T-helper 2 cell treated with Interferon-gamma antibody and Interleukin-4, amounts not matched to agents 5 μg/mL and 100 μg/mL, for 36 hours (primary cell): ENCODE measurements at places on chromosomes 3 and 15.

DNA sequence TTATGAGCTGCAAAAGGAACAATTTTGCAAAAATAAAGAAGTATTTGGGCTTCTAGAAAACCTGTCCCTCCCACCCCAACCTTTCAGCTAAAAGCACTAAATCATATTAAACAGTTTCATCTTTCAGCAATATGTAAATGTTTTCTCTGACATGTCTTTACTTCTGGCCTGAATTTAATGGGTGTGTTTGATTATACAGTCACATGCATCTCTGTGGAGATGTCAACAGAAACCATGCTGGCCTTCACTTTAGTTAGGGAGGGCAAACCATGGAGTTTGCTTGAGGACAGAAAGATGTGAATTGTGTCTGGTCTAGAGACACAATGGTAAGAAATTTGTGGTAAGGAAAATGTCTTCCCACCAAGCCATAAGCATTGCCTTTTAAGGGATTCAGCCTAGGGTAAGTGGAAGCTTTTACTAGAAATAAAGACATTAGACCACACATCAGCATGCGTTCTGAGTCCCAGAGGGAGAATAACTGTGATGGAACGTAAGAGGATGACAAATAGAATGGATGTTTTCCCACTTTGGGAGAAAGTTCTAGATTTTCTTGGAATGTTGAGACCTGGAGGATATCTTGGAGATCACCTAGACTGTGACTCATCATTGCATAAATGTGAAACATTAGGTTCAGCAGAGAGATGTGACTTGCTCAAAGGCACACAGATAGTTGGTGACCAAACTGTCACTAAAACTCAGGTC is 68.9 kb downstream of the ST8SIA2 start:
- no peak for DNase-seq

DNA sequence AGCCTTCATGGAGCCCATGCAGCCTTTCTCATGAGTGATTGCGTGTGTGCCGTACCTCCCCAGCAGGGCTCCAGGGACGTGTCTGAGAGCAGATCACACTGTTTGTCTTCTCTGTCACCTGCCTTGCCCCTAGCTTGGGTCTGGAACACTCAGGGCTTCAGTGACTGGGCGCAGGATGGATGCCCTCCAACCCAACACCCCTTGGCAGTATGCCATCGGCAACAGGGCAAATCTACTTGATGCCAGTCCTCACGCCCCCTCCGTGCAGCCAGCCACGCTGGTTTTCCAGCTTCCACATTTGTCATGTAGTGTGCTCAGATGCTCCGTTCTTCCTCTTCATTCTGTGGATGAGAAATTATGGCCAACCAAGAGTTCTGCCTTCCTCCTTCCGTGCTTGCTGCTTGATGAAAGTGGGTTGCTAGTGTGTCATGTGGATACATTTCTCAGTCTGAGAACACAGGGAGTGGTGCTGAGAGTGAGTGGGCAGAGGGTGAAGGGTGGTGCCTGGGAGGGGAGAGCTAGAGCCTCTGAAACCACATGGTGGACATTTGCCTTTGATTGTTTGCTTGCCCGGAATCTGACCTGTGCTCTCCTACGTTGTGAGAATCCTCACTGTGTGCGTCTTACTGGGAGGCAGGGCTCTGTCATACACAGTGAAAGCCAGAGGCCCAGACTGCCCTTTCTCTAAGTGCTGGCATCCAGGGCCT is 97.2 kb downstream of the FAM43A start:
- DNase-seq: no peak

DNA sequence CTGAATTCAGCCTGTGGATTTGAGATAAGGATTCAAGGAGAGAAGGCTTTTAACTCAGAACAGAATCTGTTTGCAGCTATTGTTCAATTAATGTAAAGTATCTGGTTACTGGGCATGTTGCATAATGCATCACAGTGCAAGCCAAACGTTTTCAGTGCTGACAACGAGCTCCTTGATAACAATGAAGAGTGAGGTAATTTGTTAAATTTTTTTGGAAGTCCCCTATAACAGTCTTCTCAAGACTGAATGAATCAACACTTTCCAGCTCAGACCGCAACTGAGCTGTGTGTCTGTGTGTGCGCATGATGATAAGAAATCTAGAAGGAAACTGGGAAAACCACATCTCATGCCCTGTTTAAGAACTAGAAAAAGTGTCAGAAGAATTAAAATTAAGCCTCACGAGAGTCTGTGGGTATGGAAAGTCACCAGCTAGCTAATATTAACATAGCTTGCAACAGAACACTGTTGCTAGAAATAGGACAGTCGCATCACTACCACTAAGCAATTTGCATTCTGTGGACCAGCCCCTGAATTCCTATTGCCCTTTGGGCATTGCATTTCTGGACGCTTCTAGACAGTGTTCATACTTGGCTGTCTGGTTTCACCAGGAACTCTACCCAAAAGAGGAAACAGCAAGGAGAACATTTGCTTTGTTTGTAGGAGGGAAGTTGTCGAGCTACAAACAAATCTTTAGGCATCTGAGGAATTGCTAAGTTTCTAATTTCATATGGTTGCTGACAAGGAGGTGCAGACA is 43.7 kb upstream of the ATP2C1 start:
- peak; percentile 77 for DNase-seq

DNA sequence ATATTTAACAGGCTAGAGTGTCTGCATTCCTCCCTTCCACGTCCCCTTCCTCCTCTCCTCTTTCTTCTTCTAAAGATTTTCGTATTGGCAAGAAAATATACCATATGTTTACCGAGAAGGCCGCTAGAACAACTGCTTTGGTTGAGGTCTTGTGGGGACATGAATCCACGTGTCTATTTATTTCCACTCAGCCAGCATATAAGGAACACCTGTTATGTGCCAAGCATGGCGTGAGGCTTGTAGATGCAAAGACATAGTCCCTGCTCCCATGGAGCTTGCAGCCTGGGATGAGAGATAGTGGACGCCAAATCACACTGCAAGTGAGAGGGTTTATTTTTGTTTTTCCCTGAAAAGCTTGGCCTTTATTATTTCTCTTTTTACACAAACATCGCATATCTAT is 57.1 kb downstream of the SLC7A14 start:
- no peak for DNase-seq

GRCh38 chr3:62496503-62496902 is 123.2 kb upstream of the FEZF2 start:
- DNase-seq: no peak

DNA sequence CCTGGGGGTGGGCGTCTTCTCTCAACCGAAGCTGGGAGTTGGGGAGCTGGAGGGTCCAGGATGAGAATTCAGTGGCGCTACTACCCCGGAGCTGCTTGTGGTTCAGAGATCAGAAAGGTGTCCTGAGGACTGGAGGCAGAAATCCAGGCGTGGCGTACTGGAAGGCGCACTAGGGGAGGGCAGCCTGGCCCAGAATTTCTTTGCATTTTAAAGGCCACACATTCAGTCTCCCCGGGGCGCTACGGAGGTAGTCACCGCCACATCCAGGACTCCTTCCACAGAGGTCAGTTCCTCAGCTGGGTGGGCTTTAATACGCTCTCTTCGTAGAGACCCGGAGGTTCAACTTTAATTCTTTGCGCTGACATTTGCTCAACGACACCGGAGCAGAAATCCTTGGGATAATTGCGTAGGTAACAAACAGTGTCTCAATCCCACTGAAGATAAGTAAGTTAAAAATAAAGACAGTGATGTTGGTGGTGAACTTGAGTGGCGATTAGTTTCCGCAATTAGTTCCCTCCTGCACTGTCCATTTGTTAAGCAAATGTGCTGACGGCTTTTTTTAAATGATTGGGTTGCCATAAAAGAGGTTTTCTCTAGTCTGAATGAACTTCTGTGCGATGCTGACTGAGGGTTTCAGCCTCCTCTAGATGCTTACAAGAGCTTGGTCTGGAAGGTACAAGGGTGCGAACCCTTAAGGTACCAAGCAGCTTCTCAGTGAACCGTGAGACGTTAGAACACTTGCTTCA is 535 bp downstream of the MCTP2 start:
- DNase-seq: no peak

DNA sequence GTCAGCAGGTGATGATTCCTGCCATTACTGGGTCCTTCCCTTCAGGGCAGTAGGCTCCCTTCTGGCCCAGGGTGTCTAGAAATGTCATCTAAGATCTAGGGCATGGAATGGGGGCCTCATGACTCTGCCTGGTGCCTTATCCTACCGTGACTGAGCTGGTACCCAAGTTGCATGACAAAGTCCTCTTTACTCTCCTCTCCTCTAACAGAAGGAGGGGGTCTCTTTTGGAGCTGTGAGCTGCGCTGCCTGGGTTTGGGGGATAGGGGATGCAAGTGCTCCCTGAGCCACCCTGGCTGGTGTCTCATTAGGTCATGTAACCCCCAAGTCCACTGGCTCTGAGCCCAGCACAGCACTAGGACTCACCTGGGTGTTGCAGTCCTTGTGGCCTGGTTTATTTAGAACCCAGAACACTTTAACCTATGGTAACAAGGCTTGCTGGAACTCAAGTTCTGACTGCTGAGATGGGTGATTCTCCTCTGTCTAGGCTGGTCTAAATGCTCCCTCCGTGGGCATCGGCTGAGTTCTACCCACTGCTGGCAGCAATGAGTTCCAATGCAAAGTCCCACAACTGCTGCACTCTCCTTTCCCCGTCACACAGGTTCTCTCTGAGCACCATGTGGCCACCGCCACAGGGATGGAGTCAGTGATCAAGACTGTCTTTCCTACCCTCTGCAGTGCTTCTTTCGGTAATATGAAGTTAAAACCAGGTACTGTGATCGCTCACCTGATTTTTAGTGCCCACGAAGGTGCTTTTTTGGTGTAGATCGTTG is 34.0 kb downstream of the XXYLT1 start:
- no peak for DNase-seq

DNA sequence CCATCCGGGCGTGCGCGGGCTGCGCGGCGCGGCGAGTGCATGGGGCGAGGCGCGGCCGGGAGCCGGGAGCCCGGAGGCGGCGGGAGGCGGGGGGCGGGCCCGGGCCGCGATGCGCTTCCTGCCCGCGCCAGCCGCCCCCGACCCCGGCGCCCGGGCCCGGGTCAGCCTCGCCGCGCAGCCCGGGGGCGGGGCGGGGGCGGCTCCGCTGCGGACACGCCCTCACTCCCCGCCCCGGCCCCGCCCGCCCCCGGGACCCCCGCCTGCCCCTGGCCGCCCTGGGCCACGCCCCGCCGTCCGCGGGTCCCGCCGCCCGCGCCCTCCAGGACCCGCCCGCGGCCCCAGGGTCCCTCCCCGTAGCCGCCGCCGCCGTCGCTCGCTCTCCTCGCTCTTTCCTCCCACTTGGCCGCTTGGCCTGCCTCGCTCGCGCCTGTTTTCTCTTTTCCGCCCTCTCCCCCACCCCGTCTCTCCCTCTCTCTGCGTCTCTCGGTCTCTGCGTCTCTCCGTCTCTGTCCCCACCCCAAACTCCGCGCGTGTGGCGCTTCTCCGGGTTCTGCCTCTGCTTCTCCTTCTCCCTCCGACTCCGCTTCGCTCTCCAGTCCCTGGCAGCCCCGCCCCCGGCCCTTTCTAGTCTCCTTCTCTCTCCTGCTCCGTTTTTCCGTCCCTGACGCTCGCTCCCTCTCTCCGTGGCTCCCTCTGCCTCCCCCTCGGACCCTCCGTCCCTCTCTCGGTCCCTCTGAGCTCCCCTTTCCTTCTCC is at the start of gene PLXND1:
TSS of gene PLXND1 (minus strand) at position 41 of the 755 bp plus-strand sequence. CDS start at position 4, 37 bp downstream.
- DNase-seq: peak; percentile 40

- DNase-seq: no peak
Measured at GRCh38 chr3:196440041-196440537, 7.9 kb upstream of the UBXN7 start.

- DNase-seq: no peak
Measured at GRCh38 chr3:178699810-178700209, 163.6 kb downstream of the KCNMB2 start.

DNA sequence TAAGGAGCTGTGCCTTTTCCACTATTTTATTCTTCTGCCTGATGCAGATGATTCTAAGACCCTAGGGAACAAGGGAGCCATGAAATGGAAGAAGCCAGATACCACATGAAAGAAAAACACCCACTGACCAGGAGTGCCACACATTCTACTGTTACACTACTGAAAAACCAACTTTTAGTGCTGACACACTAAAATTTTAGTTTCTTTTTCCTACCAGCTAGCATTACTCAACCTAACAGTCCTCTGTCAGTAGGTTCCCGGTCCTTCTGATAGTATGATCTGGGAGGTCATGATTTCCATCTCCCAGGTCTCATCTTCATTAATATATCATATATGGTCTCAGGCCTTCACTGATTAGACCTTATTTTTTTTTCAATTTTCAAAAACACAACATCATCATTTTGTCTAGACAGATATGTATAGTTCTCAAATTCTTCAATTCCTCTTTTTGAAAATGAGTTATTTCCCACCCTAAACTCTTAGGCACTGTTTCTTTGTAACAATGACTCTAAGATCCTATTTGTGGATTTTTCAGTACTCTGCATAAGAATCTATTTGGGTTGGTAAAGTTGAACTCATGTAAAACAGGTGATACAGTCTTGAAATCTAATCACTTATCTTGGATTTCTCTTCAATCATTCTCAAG is 321.8 kb downstream of the CTNNB1 start:
- DNase-seq: no peak

- no peak for DNase-seq
Measured at GRCh38 chr3:61948699-61949305, 387.4 kb downstream of the PTPRG start.

GRCh38 chr15:55774113-55774970 is 31.4 kb upstream of the PRTG start:
- peak; percentile 24 for DNase-seq

GRCh38 chr15:99507504-99508310 is 58.1 kb upstream of the MEF2A start:
- no peak for DNase-seq

DNA sequence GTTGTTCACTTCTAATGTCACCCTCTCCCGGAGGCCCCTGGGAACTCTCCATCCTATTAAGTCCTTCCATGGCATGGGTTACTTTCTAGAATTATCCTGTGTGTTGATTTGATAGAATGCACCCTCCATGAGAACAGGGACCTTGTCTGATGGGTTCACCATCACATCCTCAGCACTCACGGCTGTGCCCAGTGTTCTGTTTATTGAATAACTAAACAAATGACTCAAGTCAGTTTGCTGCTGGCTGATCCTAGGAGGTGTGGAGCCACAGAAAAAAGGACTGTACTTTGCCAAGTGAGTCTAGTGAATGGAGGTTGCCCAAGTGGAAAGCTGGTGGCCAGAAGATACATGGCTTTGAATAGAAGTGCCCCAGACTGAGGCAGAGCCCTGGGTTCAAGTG is 48.5 kb upstream of the RAB6B start:
- no peak for DNase-seq

GRCh38 chr3:18968120-18968519 is 180.2 kb upstream of the KCNH8 start:
- no peak for DNase-seq

DNA sequence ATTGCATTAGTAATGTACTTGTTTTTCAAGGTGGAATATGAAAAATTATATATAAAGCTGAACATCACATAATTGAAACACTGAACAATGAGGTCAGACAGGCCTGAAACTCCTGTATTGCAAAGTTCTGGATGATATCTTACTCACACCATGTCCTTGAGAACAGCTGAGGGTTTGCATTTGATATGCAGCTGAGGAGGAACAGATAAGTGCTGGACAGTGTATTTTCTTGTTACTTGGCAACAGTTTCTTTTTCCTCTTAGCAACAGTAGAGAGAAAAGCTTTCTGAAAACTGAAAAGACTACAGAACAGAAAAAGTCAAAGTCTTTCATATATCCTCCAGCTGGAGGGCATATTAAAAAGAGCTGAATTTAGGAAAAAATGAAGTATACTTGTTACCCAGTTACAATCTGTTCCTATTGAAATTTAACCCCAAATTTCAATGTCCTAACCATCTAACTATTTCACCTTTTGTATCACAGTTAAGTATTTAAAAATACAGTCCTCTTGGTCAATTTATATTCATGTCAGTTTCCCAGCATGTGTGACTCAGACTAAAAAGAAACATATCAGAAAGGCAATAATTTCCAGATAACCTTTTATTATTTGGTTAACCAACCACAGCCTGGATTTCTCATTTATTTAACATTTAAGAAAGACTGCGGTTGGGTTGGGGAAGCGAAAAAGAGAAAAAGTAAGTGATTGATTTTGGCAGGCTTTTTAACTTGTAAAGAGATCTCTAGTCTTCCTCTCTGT is 733.0 kb upstream of the DPPA4 start:
- no peak for DNase-seq
